ENCODE measurements at places on chromosomes 16 and 17.

DNA sequence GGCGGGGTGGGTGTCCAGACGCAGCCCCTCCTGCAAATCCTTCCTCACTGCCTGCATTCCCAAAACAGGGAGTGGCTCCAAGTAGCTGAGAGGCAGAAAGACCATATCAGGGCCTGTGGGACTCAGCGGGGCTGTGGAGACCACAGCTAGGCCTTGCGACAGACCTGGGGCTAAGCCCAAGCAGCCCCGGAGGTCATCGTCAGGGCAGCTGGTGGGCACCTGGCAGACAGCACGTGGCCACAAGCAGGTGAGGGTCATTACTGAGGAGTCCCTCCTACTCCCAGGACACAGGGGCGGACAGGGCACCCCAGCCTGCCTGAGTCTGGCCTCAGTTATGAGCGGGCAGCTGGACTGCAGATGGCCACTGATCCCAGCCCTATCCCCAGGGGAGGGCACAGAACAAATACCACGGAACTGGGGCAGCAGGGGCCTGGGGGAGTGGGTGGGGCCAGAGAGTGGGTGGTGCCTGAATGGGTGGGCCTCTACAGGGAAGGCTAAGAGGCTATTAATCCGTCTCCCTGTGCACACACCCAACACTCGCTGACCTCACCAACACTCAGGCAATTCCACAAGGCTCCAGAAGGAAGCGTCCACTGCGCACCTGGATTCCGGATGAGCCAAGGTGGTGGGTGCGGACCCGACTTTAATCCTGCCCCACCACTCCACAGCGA is 8.5 kb downstream of the HS3ST6 start:
- no peak for DNase-seq

GRCh38 chr17:29115961-29116803 is 64.0 kb downstream of the MYO18A start:
- DNase-seq: peak; percentile 64

DNA sequence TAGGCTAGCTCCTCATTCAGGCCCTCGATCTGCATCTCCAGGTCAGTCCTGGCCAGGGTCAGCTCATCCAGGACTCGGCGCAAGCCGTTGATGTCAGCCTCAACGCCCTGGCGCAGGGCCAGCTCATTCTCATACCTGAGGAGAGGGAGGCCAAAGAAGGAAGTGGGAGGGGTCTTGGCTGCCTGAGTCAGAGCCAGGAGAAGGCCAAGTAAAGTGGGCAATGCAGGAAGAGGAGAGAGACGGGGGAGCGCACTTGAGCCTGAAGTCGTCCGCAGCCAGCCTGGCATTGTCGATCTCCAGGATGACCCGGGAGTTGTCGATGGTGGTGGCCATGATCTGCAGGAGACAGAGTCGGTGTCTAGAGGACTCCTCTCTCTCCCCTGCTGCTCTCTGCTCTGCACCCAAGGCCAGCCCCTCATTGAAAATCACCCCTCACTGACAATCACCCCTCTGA is 1.8 kb downstream of the KRT15 start:
- DNase-seq: no peak

- no peak for DNase-seq
Measured at GRCh38 chr17:77700165-77700881, 258.2 kb upstream of the TNRC6C start.

- no peak for DNase-seq
Measured at GRCh38 chr17:45948498-45948880, 50.6 kb upstream of the STH start.

DNA sequence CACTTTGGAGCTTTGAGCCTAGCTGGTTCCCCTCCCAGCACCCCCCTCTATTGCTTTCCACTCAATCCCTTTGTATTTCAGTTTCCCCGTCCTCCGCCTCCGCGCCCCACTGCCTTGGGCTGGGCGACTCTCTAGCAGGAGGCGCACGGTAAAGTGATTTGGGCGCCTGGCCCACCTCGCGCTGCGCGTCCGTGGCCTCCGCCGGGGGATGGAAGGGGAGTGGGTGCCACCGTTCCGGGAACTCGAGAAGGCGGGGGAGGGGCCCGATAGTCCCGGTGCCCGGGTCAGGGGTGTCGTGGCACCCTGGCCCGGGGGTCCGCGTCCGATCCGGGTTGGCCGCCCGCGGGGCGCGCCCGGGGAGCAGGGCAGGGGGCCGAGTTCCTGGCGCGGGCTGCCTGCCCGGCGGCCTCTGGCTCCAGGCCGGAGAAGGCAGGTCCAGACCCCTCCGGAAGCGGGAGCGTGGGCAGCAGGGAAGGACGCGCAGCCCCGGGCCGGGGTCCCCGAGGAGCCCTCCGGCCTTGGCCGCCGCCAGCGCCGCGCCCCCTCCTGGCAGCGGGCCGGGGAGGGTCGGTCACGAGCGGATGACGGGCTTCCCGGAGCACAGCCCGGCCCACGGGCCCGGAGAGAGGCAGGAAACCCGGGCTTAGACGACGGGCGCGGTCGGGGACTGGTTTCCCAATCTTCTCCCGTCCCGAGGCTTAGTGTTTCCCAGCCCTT is 15.8 kb downstream of the MEOX1 start:
- DNase-seq: peak; percentile 46

GRCh38 chr17:75036643-75037268 is 10.0 kb downstream of the ATP5PD start:
- DNase-seq: peak; percentile 64

DNA sequence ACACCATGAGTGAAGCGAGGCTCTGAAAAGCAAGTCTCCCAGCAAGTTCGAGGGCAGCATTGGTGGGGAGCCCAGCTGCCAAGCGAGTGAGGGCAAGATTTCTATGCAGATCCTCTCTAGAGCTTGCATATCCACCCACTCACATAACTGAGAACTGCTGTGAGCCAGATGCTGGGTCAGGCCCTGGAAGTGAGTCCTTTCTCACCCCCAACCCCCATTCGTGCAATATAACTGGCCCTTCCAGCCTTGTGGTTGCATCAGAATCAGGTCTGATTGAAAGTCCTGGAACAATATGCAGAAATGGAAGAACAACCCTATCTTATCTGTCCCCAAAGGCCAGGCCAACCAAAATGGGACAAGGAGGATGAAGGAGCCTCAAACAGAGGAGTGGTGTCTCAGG is 146.6 kb downstream of the IRX5 start:
- no peak for DNase-seq

GRCh38 chr17:13918247-13918646 is 151.1 kb upstream of the COX10 start:
- DNase-seq: no peak

GRCh38 chr17:81940538-81941483 is 3.7 kb upstream of the PYCR1 start:
- DNase-seq: no peak

GRCh38 chr16:21037736-21038135 is 112.9 kb downstream of the DNAH3 start:
- no peak for DNase-seq

DNA sequence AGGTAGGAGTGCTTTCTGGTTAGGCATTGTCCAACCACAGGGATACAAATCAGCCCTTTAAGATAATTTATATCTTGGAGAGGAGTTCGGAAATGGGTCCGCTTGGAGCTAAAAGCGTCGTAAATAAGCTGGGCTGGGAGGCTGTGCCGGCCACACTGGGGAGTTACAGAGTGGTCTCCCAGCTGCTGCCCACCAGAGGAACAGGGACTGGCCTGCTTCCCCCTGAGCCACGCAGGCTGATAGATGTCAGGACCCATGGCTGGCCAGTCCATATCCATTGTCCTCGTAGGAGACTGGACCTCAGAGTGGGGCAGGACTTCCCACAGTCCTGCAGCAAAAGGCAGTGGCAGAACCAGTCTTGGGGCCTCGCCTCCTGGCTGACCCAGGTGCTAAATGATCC is 12.6 kb upstream of the WSCD1 start:
- no peak for DNase-seq

- no peak for DNase-seq
Measured at GRCh38 chr17:2796164-2797125, at the start of gene RAP1GAP2. Gene RAP1GAP2 (plus strand): TSS chr17:2796438. CDS start chr17:2796528, 90 bp downstream.

GRCh38 chr16:71700831-71701230 is 23.7 kb downstream of the PHLPP2 start:
- DNase-seq: no peak

GRCh38 chr16:4159726-4160125 is 43.5 kb upstream of the ADCY9 start:
- DNase-seq: no peak

GRCh38 chr17:78946631-78947030 is 21.4 kb upstream of the TIMP2 start:
- no peak for DNase-seq

- DNase-seq: peak; percentile 82
Measured at GRCh38 chr16:85891033-85891775, 7.8 kb upstream of the IRF8 start.

DNA sequence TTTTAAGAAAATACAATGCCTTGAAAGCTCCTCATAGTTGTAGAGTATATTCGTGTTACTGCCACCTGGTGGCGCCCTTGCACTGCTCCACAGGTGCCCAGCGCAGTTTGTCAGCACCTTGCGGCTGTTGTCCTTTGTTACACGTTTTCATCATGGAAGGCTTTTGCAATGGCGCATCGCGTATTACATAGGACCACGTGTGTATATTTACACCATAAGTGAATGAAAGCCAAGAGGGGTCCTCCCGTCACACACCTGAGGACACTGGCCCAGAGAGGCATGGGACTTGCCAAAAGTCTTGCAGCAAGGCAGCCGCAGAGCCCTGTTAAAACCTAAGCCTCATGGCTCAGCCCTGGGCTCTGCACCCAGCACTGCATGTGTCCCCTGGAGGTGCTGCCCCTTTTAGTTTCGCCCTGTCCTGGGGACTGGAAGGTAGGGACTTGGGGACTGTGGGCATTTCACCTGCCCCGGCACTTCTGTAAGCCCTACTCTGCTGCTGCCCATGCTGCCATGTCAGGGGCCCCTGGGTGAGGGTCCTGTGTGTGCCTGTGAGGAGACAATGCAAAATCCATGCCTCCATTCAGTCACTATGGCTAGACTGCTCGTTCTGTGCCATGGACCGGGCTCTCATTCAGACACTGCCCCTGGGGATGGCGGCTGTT is 24.3 kb downstream of the POLR3E start:
- DNase-seq: peak; percentile 57

- DNase-seq: no peak
Measured at GRCh38 chr17:10681866-10682446, 15.4 kb downstream of the SCO1 start.

- no peak for DNase-seq
Measured at GRCh38 chr17:71338396-71338795, 782.4 kb upstream of the SOX9 start.

- DNase-seq: no peak
Measured at GRCh38 chr16:280005-280460, 358 bp upstream of the ARHGDIG start.

DNA sequence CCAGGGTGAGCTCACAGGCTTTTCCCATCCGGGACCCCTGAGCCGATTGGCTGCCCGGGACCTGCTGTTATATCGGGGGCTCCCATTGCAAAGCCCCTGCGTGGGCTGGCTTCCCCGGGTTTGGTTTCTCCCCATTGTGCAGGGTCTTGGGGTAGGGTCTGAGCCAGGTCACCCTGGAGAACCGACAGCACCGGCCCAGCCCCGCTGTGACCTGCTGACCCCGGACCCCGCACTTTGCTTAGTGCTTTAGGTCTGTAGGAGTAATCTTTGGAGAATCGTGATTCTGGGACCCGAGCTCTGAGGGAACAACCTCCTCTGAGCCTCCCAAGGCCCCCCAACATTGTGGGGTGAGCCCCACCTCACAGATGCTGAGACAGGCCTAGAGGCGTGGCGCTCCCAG is 62.9 kb downstream of the JPH3 start:
- no peak for DNase-seq

- no peak for DNase-seq
Measured at GRCh38 chr16:54976651-54977200, 46.1 kb downstream of the IRX5 start.

GRCh38 chr17:12995106-12995895 is 22.5 kb downstream of the ELAC2 start:
- DNase-seq: no peak

DNA sequence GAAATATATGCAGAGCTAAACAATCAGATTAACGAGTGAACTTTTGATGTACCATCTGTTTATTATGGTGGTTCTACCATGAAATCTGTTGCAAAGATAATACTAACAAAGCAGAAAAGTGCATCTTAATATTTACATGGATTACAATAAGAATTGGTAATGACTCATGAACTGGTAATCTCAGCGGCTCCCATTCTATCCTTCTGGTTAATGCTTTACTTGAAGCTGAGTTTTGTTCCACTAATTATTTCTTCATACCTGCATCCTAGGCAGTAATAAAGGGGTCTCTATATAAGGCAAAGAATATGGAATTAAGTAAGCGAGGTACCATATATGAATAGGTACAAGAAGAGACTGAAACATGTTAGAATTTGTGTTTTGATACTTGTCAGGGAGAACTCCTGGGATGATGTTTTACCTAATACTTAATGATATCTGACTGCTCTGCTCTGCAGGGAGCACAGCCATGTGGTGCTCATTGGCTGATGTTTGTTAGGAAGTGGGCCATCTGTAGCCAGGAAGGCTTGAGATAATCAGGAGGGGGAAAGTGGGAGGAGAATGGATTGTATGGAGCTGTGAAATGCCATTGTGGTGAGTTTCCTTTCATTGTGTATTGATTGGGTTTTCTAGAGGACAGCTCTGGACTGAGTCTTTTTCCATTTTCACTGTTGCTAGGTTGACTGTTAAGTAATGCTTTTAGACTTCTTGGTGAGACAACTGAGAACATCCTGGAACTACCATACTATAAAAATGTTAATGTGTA is 52.6 kb downstream of the MAP2K6 start:
- DNase-seq: no peak

DNA sequence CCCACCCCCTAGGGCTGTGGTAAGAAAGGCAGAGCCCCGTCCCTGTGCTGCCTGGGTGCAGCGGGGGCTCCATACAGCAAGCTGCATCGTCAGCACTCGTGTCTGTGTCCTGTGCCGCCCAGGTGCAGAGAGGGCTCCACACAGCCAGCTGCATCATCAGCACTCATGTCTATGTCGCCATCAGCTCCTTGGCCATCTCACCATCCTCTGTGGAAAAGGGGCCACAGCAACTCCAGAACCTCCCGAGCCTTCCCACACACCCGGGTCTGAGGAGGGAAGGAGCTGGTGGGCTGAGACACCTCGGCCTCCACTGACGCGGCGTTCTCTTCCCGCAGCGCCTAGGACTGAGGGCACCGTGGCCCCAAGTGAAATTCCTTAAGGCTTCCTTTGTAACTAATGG is 72.9 kb upstream of the CHMP6 start:
- no peak for DNase-seq

Measured in RWPE1 (cell line).